Brain microvascular endothelial cell (primary cell): ENCODE measurements at places on chromosomes 7 and 10.

GRCh38 chr7:20268824-20269223 is 51.6 kb upstream of the MACC1 start:
- peak; percentile 31 for DNase-seq

- no peak for DNase-seq
Observed at GRCh38 chr7:24455813-24456525, 117.3 kb upstream of the PALS2 start.

DNA sequence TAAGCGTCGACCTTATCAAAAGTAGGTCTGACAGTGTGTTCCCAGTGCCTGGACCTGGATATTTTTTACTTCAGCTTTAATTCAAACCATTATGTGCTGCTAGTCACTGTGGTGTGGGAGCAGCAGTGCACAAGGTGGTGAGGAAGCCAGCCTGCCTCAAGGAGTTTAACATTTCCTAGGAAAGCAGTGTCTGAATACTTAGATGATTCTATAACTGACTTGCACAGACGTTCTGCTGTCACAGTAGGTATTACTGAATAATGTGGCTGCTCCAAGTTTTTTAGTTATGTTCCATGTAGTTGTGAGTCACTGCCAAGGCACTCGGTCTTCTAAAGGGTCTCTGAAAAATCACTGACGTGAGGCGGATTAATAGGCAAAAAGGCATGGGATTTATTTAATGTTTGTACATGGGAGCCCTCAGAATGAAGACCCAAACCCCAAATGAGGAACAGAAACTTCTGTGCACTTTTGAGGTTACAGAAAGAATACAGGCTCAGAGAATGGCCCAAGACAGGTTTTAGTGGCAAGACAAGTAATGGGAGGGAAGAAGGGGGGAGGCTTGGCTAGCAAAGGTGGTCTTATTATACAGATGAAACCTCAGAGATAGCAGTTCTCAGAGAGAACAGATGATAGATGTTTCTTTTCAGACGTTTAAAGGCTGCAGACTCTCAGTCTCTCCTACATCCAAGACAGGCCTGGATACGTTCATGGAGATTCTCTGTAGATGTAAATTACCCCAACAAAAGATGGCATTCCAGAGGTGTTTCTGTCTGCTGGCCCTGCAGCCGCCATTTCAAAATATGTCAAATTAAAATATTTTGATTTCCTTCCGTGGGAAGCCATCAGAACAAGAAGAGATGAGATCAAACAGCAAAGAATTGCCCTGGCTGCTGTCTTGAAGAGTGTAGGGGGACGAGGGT is 209.3 kb downstream of the SDK1 start:
- DNase-seq, result peak; percentile 15

DNA sequence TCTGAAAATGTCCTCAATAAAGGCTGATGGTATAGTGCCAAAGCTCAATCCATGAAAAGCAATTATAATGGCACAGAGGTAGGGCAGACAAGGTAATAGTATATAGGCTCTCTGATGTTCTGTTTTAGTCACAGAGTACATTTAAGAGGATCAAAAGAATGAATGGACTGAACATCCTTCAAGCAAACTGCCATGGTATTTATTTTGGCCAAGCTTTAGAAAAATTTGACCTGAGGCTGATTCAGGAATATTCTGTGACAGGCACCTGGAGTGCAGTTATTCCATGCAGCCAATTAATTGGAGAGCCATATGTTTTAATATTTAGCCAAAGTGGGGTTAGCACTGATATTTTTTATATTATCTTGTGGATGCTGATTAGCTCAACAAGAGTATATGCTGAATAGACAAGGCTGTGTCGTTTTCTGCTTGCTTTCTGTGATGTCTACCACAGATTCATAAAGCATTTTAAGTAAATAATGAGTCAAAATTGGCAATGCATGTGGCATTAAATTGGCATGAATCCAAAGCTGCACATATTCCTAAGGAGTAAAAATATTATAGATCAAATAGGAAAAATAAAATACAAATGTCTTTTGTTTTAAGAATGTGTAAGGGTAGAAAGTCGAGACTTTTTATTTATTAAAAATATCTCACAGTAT is 177.4 kb downstream of the PCLO start:
- DNase-seq, result no peak

- no peak for DNase-seq
Observed at GRCh38 chr7:28674359-28674782, 262.1 kb downstream of the CREB5 start.

- peak; percentile 48 for DNase-seq
Observed at GRCh38 chr10:21497177-21497807, 28.2 kb downstream of the SKIDA1 start.

DNA sequence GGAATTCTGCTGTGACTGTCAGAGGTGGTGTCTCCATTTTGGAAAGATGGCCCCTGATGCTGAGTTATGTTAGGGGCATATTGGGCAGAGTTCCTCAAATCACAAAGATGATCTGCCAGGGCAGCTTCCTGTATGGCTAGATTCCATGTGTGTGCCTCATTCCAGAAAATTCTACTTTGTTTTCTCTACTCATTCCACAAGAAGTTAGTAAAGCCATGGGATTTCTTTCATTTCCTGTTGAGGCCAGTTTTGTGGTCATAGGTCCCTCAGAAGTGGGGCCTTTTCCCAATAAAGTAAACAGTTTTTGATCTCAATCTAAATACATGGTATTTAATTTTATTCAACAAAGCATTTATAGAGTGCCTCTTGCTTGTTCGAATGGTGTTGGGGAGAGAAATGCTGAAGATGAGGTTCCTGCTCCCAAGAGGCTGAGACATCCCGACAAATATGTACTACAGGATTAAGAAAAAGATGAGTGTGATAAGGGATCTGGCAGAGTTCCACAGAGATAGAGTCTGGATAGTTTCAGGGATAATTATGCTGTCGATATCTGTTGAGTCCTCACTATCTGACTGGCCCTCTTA is 33.0 kb downstream of the MINDY4 start:
- DNase-seq, result peak; percentile 80

DNA sequence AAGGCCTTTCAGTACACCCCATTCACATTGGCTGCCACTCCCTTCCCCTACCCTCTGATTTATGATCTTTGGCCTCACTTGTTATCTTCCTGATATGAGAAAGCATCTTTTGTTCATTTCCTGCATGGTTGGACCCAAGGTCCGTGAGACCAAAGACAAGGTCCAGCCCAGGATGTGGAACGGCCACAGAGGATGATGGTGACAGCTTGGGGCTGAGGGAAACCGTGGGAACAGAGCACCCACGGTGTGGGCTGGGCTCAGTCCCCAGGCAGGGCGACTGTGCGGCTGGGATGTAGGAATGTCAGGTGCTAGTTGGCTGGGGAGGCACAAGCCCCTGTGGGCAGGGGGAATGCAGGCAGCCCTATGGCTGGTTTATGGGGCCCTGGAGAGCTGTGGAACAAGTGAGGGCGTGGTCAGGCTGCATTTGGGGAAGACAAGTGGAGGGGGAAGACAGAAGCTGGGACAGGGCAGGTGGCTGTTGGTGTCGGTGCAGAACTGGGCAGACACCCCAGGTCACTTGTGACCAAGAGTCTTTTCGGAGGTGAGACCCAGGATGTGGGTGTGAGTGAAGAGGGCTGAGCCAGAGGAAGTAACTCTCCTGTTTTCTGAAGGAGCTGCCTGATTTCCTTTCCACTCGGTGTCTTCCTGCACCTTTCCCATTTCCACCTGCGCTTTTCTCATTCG is 51.7 kb upstream of the IGFBP3 start:
- no peak for DNase-seq

DNA sequence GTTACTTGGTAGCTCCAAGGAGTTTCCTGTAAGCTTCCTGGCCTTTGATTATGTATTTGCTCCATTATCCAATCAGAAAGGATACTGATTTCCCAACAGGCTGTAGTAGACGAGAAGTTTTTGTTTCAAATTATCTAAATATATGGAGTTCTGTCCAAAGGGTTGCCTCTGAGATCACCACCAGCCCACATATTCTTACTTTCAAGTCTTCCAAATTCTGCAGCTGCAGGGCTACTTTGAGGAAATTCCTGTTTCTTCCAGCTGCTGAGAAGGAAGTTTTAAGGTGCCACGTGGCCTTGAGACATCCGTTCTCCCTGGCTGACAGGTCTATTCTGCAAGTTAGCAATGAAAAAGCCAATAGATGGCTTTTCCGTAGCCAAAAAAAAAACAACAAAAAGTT is 286.0 kb downstream of the TWIST1 start:
- no peak for DNase-seq

- DNase-seq, result no peak
Observed at GRCh38 chr10:99685597-99685967, 26.3 kb downstream of the ENTPD7 start.

GRCh38 chr7:151051108-151051507 is 2.8 kb downstream of the ASIC3 start:
- peak; percentile 46 for DNase-seq
